Activated CD4-positive, alpha-beta T cell treated with anti-CD3 and anti-CD28 coated beads, Interleukin-2, amount 50 U/mL, for 48 hours (primary cell): ENCODE measurements at places on chromosomes 7 and 10.

- no peak for DNase-seq
Observed at GRCh38 chr7:158730383-158731346, 26.1 kb upstream of the NCAPG2 start.

GRCh38 chr10:35178331-35178730 is 51.7 kb downstream of the CREM start:
- no peak for DNase-seq

DNA sequence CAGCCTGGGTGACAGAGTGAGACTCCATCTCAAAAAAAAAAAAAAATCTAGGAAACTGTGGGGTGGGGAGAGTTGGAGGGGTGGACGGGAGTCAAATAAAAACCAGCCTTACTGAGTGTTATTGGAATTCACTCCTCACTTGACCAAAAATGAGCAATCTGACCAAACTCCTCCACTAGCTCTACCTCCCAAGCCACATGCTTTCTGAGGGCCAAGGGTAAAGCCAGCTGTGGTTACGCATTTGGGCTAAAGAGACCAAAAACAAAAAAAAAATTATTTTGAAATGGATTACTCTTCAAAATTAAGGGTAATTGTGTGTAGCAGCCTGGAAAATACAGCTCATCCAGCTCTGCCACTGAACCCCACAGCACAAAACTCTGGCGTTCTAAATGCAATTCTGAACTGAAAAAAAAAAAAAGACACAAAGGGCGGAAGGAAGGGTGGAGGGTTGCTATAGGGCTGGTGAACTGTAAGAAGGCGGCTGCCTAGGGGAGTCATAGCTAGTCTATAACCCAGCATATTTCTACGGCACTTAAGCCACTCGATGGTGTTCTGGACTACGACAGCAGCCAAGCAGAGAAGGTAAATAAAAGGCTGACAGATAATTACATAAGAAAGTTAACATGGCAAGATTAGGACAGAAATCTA is 7.8 kb downstream of the ELMO1 start:
- DNase-seq, result peak; percentile 33

DNA sequence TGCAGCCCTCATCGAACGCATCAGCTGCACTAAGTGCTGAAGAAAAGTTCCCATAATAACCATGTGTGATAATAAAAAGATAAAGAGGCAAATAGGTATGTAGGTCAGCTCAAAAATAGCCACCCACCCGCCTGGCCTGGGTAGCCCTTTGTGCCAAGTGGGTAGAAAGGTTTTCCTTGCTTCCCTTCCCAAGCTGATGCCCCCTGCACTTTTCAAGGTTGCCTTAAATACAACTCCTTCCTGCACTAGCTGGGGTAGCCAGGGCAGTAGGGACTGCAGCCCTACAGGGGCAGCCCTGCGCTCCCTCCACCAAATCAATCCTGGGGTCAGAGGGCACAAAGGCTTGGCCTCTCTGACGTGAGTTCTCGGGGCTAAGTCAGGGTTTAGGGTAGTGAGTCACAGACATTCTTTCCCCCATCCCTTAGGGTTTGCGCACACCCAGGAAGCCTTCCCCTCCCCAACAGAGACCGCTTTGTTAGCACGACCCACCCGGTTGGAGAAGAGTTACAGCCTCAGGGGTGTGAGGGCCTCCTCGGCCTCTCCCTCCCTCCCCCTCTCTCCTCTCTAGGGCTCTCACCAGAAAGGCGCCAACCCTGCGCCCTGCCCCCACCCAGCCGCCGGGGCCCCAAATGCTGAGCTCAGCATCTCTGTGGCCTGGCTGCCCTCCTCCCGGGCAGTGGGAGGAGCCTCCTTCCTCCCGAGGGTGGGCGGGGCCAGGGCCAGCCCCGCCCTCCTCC is 13.3 kb upstream of the DDIT4 start:
- DNase-seq, result peak; percentile 94

DNA sequence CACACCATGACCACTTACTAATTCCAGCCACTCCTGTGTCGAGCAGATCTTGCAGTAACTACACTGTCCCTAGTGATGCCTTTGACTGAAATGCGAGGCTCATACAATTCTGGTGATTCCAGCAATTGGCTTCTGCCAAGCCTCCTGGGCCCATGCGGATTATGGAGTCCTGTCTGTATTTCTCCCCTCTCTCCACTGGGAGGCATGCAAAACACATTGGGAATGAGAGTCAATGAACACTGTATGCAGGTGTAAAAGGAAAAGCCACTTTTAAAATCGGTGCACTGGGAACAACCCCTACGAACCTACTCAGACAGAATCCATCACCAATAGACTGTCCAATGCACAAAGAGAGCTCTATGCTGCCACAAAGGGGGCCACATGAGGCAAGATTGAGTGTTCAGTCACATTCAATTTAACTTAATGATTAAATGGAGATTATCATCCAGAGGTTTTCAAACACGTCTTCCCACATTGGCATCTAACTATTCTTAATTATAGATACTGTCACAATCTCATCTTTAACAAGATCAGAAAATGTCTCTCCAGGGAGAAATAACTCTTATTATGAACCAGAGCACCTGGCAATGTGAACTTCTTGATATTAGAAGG is 550.6 kb downstream of the GLRX3 start:
- DNase-seq, result no peak
